ENCODE measurements at places on chromosomes 6 and 20. TPM values are rescaled to one million over a fixed set of nuclear protein-coding genes. Genes with fewer than 3 reads are reported as not detected.

Gene TMEM244
- total RNA-seq = not detected

Gene CUTA
- 200 TPM for total RNA-seq

Gene MYBL2
- 80.6 TPM for total RNA-seq

Gene CLPSL2
- 0.99 TPM for total RNA-seq

Gene MCCD1
- total RNA-seq = not detected

Gene ALDH8A1
- 0.10 TPM for total RNA-seq

Gene PTGIS
- not detected for total RNA-seq

Gene PIM1
- total RNA-seq = 8.6 TPM

Gene TMEM30A
- 28.2 TPM for total RNA-seq

Gene ADGRF5
- not detected for total RNA-seq

Gene PSORS1C2
- total RNA-seq = not detected

Gene TFAP2C
- total RNA-seq = 12.2 TPM

Gene WASF1
- total RNA-seq = 10.5 TPM

Gene GNMT
- 0.13 TPM for total RNA-seq

Gene ULBP2
- total RNA-seq = 3.2 TPM

Gene SEL1L2
- total RNA-seq = not detected

Gene SLCO4A1
- total RNA-seq = 12.2 TPM

Gene PAX1
- not detected for total RNA-seq

Gene CPNE5
- 0.16 TPM for total RNA-seq

Gene ALDH5A1
- 8.0 TPM for total RNA-seq

Gene FOXS1
- 0.32 TPM for total RNA-seq

Gene SRC
- total RNA-seq = 130 TPM

Data from A549 treated with Hydrocortisone at 1 μM for 4 hours (cell line).